Activated T-helper 1 cell treated with anti-CD3 and anti-CD28 coated beads, Interleukin-2, amount 50 U/mL, for 16 hours (primary cell): ENCODE measurements at places on chromosomes 11 and 22.

DNA sequence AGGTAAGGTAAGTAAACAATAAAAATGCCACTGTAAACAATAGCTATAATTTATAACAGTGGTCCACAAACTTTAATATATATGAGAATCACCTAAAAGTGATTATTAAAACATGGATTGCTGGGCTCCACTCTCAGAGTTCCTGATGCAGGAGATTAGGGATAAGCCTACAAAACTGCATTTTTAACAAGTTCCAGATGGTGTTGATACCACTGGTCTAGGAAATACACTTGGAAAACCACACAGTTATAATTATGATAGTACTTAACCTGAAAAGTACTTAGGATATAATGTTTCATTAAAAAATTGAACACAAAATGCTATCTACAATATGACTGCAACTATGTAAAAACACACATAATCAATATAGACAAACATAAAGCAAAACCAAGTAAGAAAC, 20.4 kb downstream of the FCHSD2 start:
- DNase-seq = no peak

GRCh38 chr11:2798951-2799761, 86.4 kb downstream of the CDKN1C start:
- no peak for DNase-seq

DNA sequence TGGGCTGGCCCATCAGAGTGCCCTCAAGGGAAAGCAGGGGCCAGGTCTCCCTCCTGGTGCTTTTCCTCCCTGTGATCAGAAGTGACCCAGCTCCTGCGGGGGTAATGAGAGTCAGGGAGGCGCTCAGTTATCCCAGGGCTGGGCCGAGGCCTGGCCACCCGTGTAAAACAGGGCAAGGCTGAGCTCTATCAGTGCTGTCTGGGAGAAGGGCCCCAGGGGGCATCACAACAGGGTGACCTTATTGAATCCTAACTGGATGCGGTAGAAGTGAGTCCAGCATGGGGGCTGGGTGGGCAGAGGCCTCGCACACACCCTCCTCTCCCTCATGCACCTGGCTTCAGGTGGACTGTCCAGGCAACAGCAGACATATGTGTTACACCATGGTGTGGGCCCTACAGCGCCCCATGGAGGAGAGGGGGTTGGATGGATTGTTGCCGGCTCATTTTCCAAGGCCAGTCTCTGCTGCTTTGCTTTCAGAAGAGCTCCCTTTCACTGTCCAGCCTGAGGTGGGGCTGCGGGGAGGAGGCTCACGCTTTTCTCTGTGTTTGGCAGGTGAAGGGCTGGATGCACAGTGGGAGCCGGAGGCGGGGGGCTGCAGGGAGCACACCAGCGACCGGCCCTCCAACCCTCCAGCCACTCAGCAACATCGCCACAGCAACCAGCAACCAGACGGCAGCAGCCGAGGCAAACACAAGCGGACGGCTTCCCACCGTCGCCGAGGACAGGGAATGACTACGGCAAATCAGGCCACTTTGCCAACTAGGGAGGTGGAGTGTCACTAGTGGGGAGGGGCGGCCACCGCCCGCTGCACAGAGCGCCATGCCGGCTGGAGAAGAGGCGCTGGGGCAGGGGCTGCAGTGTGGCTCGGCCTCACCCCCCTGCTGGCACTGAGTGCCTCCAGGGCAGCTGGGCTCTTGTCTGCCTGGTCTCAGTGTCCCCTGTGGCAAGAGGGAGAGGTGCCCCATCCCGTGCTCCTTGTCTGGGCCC, 24.7 kb downstream of the GNAZ start:
- no peak for DNase-seq

- DNase-seq = no peak
These were observed 117.5 kb upstream of the TOP3B start for GRCh38 chr22:22099833-22100812.

GRCh38 chr11:131855320-131855719, 484.9 kb downstream of the NTM start:
- no peak for DNase-seq

GRCh38 chr22:46027211-46028105, 50.5 kb upstream of the WNT7B start:
- DNase-seq = no peak
